Uterus (tissue), 4 donors: ENCODE measurements at places on chromosomes 1 and 21. TPM values are rescaled to one million over a fixed set of nuclear protein-coding genes. Genes with fewer than 3 reads are reported as not detected.

DNA sequence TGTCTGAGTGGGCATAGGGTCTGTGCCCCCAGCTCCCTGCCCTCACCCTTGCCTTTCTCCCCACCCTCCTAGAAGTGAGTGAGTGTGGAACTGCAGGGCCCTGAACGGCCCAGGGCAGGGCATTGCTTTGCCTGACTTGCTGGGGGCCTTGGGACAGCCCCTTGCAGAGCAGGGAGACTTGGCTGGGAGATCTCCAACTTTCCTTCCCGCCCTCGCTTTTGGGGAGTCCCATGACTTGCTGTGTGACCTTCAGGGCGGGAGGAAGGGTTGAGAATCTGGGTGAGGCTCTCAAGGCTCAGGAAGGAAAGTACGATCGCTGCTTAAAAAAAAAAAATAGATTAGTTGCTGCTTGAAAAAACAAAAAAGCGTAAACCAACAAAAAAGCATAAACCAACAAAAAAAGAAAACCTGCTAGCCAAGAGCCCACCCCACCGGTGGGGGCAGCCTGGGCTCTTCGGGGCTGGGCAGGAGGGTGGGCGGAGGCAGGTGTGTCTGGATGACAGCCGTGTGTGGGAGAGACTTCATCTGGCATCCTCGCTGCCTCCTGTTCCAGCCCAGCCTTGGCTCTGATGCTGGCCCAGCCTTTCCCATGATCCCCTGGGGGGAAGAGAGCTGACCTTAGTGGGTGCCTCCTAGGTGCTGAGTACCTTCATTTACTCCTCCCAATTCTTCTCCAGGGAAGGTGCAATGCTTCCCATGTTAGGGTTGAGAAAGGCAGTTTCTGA lies 6.5 kb downstream of the NBL1 start:
- DNase-seq = peak; percentile 78
- H3K36me3 ChIP-seq = no peaks in the 10 kb centered on the region
- no peak overlapping the region for H3K4me3 ChIP-seq
- H3K27me3 ChIP-seq = no peaks in the 10 kb centered on the region

GRCh38 chr1:151458802-151459330 lies 428 bp downstream of the POGZ start:
- no peaks in the 10 kb centered on the region for H3K27me3 ChIP-seq
- H3K27ac ChIP-seq = peak overlapping the region; percentile 100
- no peaks in the 10 kb centered on the region for H3K36me3 ChIP-seq
- H3K4me1 ChIP-seq = no peaks in the 10 kb centered on the region
- DNase-seq = peak; percentile 66

Gene HPCAL4
- total RNA-seq = not detected

- no peak overlapping the region for H3K4me3 ChIP-seq
- DNase-seq = no peak
- H3K4me1 ChIP-seq = peaks cover 31% of the 10 kb centered on the region
- H3K27ac ChIP-seq = peak overlapping the region; percentile 20
- no peaks in the 10 kb centered on the region for H3K36me3 ChIP-seq
- no peaks in the 10 kb centered on the region for H3K27me3 ChIP-seq
These were observed 8.7 kb downstream of the CAPZB start for GRCh38 chr1:19476450-19477190.

Gene MAP1LC3C
- 5.9 TPM for total RNA-seq

Gene EFNA1
- total RNA-seq = 22.3 TPM
